ENCODE measurements at places on chromosomes 16 and 17.

DNA sequence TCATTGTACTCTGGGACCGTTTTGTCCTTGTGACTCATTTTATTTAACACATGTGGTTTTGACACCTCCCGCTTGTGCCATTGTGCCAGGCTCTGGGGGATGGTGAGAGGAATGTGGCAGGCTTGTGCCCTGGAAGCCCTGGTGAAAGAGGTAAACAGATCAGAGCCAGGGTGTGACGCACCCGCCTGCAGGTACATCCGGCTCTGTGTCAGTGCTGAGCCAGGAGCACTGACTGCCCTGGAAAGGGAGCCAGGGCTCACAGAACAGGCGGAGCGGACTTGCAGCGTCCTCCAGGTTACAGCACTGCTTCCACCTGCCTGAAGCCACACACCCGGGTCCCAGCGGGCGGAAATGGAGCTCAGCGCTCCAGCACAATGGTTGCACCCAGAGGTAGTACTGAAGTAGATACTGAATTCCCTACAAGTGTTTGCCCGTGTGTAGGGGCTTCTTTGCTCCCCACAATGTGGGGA, 30.6 kb downstream of the CDRT15 start:
- DNase-seq: no peak

GRCh38 chr17:53313746-53314145, 509.0 kb upstream of the KIF2B start:
- no peak for DNase-seq

DNA sequence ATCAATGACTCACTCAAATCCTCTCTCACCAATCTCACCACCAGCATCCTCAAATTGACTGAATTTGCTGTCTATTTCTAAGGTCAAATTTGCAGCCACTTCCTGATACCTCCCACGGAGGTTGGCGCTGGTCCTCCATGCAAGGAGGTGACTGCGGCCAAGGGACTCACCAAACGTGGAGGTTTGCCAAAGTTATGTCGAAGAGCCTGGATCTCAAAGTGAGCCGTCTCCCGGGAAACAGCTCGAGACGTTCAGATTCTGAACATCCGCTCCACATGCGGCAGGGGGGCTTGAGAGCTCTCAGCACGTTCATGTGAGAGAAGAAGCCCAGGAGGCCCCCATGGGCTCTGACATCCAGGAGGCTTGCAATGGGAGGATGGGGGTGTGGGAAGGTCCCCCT, 22.6 kb downstream of the LGALS3BP start:
- no peak for DNase-seq

- no peak for DNase-seq
Observed at GRCh38 chr16:62280506-62280905, 244.3 kb upstream of the CDH8 start.

DNA sequence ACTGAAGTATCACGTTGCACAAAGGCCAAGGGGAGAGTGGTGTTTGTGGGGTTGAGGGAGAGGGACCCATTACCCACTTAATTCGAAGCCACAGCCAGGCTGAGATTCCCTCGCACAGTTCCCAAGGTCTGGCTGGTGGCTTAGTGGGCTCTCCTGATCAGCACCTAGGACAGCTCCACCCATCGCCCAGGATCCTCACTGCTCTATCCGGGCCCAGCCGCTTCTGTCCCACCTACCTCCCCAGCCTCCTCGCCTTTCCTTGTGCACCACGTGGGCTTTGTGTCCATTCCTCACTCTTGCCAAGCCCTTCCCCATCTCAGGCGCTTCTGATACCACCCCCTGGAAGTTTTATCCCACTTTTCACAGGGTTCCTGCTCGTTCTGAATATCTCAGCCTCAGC, 163.5 kb downstream of the CCT6B start:
- DNase-seq: no peak

GRCh38 chr16:19753815-19754643, 36.0 kb downstream of the IQCK start:
- DNase-seq: no peak

DNA sequence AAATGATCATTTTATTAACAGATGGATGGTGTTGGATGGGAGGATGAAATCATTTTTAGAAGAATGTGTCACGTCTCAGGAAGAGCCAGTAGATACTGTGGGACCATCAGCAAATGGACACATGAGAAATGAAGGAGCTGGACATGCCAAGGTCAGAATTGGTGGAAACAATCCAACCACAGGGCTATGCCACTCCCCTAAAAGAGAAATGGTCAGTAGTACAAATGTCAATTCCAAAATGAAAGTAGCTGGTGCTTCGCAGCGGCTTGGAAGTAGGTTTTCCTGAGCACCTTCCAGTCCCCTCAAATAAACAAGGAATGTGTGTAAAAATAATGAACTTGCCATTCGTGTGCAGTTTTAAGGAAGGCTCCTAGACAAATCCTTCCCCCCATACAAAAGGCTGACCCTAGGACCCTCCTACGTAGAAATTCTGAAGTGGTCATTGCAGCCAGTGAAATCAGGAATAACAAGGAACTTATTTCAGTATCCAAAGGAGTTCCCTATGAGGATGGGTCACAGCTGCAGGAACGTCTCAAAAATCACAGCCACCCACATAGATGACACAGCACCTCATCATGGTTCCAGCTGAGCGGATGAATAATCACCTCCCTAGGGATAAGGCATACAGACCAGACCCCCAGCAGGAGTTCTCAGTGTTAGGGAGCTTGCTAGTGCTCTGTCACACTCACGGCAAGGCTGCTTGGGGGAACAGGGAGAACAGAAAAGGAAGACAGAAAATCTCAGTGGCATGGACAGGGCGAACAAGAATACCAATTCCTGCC, 239.2 kb downstream of the HS3ST3A1 start:
- no peak for DNase-seq

DNA sequence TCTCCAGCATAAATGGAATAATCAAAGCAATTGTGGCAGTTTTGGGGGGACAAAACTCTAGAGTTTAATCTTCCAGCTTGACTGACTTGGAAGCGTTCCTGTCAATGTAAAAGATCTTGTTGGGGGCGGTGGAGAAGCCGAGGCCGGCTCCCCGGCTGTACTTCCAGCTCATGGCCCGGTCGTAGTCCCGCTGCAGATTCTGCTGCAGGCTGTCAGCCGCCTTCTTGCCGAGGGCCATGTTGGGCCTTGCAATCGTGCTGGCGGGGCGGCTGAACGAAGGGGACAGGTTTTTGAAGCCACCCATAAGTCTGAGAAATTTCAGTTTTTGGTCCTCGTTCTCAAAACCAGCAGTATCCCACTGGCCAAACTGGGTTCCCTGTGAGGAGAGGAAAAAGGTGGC, 11.2 kb downstream of the KNOP1 start:
- DNase-seq: no peak

- DNase-seq: no peak
Observed at GRCh38 chr16:48444574-48444973, 59.4 kb upstream of the SIAH1 start.

DNA sequence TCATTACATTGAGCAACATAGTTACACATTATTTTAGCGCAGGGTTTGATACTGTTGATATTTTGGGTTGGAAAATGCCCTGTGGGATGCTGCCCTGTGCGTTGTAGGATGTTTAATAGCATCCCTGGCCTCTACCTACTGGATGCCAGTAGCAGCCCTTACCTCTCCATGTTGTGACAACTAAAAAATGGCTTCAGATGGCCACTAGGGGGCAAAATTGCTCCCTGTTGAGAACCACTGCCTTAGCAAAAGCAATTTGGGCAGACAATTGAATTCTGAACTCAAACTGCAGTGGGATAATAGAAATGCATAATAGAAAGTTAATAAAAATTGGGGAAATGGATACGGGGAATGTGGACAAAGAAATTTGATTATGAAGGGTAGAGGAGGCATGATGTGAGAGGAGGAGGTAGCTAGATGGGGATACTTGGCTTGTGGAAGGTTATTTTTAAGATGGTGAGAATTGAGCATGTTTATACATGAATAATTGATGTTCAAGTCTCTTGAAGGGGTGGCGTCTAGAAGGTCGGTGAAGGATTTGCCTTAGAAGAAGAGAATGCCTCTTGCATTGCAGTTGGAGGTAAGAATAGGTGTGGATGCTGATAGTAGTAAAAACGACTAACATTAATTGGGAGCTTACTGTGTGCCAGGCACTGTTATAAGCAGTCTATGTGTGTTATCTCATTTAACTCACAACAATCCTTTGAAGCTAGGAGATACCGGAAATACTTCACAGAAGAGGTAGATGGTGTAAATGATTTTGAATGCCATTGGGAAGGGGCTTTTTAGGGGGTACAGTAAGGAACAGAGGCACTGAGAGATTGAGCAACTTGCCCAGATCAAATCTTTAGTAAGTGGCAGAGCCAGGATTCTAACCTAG, 19.0 kb downstream of the HEATR9 start:
- DNase-seq: no peak

- DNase-seq: no peak
Observed at GRCh38 chr17:44607836-44608690, 48.2 kb upstream of the MEIOC start.

DNA sequence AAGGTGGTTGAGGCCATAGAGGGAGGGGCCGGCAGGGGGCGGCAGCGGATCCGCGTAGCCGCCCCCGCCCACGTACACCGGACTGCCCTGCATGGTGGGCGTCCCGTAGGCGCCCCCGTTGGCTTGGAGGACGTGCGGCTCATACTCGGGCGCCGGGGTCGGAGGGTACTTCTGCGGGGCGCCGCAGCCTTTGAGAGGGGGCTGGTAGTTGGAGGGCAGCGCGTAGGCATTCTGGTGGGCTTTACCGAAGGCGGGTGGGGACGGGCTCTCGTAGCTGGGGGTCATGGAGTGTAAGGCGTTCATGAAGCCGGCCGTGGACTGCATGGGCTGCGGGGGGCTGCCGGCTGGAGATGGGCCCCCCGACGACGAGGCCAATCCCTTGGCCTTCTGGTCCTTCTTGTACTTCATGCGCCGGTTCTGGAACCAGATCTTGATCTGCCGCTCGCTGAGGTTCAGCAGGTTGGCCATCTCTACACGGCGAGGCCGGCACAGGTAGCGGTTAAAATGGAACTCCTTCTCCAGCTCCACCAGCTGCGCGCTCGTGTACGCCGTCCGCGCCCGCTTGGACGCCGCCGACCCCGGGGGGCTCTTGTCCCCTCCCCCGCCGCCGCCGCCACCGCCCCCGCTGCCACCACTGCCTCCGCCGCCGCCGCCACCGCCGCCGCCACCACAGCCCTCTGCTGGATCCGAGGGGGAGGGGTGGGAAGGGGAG, 5.7 kb upstream of the HOXB2 start:
- no peak for DNase-seq

GRCh38 chr16:9068886-9069285, 22.6 kb upstream of the HAPSTR1 start:
- DNase-seq: no peak

DNA sequence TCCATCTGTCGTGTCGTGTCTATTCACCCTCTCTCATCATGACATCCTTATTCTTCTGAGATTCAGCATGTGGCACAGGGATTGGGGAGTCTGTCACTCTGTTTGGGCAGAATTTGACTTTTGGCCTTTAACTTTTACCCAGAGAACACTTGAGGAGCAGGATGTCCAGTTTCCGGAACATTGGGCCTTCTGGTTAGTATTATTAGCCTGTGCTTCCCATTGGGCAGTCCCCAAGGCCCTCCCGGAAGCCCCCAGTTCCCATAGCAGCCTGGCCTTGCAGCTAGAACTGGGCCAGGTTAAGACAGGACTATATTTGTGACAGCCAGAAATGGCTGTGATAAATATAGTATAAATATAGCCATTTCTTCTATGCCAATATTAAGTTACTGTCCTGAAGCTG, 9.6 kb downstream of the SCN4A start:
- no peak for DNase-seq

DNA sequence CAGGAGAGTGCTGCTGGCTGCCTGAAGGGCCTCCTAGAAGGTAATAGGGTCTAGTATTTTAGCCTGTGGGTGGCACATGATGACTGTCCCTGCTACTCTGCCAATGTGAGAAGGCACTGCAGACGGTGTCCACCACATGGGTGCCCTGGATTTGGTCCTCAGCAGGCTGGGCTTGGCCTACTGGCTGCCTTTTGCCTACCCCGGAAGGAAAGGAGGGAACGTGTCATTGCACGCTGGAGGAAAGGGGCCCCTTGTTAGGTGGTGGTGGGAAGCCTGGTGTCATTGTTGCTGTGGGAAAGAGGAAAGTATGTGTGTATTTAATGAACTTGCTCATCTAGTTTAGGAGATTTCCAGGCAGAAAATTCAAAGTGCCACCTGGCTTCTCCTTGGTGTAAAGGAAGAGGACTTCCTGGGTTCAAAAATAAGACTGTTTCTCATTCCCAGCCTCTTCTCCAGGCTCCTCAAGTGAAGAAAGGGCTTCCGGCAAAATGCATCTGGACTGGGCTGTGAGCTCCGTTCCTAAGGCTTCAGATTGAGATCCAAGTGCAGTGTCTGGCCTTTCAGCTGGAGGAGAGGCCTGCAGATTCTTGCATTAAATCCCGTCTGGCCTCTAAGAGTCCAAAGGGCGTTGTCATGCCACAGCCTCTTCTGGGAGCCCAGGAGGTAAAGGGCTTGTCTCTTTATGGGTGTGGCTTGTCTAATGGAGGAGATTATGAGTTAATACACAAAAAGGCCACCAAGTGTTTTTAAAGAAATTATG, 55.1 kb downstream of the RPTOR start:
- DNase-seq: no peak

DNA sequence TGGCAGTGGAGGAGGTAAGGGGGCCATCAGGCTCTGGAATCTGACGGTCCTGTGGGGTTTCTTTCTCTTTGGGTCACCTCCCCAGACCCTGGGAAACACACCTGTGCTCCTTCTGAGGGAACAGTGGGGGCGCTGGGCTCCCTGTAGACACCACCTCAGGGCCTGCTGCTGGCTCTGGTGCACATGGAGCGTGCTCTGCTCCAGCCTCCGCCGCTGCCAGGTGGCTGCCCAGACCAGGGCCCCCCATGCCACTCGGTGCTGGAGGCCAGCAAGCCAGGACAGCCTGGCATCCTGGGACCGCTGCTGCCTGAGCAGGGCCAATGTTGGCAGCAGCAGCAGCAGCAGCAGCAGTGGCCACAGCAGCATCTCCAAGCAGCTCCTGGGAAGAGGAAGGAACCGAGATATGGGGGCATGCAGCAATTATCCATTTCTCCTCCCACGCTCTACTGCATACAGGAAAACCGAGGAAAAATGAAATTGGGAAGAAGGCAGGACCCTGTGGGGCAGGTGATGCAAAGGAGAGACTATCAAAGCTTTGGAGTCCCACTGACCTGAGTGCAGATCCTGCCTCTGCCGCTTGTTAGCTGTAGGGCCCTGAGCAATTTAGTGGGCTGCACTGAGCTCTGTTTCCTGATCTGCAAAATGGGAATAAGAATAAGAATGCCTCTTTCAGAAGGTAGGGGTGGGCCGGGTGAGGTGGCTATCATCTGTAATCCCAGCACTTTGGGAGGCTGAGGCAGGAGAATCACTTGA, 902 bp downstream of the GHDC start:
- DNase-seq: no peak

DNA sequence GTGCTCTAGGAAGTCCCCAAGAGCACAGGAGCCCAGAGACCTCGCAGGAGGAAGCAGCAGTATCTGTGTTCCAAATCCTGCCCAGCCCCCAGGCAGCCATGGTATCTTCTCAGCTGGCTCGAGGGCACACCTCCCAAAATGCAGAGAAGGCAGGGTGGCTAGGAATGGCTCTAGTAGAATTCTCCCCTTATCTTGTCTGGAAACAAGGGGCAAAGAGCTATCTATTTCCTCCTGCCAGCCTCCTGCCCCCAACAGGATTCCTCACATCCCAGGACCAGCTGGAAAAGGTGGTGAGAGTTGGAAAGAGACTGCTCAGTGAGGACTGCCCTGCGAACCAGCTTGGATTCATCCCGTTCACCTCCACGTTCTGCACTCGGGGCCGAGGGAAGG, 8.6 kb upstream of the TSPOAP1 start:
- DNase-seq: no peak

- DNase-seq: no peak
Observed at GRCh38 chr16:82782715-82783251, 156.0 kb downstream of the CDH13 start.

GRCh38 chr16:51163894-51164566, 13.0 kb upstream of the SALL1 start:
- no peak for DNase-seq
